ENCODE measurements at places on chromosomes 3 and 15. TPM values are rescaled to one million over a fixed set of nuclear protein-coding genes. Genes with fewer than 3 reads are reported as not detected.

GRCh38 chr15:74322558-74323180 is 44.8 kb downstream of the CYP11A1 start:
- DNase-seq, result no peak

- DNase-seq, result no peak
Measured at GRCh38 chr15:38076786-38077185, 142.3 kb downstream of the TMCO5A start.

DNA sequence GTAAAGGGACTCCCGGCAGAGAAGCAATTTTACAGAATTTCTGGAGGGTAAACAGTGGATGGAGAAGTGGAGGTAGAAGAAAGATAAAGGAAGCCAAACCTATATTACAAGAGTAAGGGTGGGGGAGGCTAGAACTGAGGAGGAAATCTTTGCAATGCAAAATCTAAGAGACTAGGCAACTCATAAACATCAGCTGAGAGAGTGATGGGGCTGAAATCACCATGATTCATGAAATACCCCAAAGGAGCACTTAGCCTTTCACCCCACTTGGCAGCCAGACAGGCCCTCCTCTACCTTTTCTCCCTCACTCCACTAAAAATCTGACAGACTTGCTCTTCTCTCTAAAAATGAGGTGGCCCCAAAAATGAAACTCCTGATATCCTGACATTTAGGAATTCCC is 19.5 kb upstream of the ZBTB38 start:
- DNase-seq, result no peak

- DNase-seq, result no peak
Measured at GRCh38 chr3:78757731-78758130, 1010.1 kb downstream of the ROBO1 start.

GRCh38 chr15:89515477-89515876 is 19.1 kb upstream of the RHCG start:
- DNase-seq, result no peak

GRCh38 chr15:75672646-75673425 is 25.1 kb downstream of the SNX33 start:
- DNase-seq, result no peak

- DNase-seq, result no peak
Measured at GRCh38 chr3:158846803-158847451, 45.1 kb downstream of the MFSD1 start.

DNA sequence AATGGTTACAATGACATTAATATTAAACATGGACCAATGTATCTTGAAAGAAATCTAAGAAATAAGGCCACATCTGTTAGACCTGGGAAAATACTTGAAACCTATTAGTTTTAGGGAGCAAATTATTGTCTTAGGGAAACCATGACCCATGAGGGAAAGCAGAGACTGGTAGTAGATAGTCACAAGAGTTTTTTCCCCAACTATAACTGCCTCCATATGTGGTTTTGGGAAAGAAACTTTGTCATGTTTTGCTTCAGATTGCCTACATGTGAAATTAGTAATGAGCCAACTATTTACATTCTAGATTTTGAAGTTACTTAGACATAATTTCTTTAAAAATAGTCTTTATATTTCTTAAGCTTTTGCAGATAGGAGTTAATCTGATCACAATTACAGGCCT is 474.9 kb downstream of the ROBO2 start:
- DNase-seq, result no peak

- DNase-seq, result no peak
Measured at GRCh38 chr3:108940166-108940565, 13.5 kb downstream of the GUCA1C start.

DNA sequence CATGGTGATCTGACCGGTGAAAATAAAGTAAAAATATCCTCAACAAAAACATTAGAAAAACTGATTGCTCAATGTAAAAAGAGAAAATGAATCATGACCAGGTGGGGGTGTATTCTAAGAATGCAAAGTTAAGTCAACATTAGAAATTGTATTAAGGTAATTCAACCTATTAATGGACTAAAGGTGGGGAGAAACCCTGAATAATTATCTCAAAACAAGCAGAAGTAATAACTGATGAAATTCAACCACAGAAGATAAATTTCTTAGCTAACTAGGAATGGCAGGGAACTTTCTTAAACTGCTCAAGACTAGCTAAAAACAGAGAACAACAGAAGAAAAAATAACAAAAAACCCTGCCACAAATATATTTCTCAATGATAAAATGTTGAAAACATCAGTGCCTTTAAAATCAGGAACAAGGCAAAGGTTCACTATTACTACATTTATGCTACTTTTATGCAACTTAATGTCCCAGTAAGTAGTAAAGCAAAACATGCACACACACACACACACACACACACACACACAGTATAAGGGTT is 204.4 kb upstream of the THBS1 start:
- DNase-seq, result no peak

SLCO2A1 gene
- 3.0 TPM for total RNA-seq

SI gene
- total RNA-seq, result not detected

RPL14 gene
- 300 TPM for total RNA-seq

COL7A1 gene
- 20.0 TPM for total RNA-seq

BAHD1 gene
- total RNA-seq, result 7.9 TPM

HGD gene
- not detected for total RNA-seq

DAZL gene
- not detected for total RNA-seq

TUBGCP5 gene
- total RNA-seq, result 45.8 TPM

ARGFX gene
- total RNA-seq, result not detected

GCHFR gene
- total RNA-seq, result 2.9 TPM

Measured in urinary bladder (tissue), 4 donors.